Activated naive CD4-positive, alpha-beta T cell (primary cell): ENCODE measurements at places on chromosomes 3 and 15.

- no peak for DNase-seq
Observed at GRCh38 chr3:53824795-53825194, 21.4 kb downstream of the CHDH start.

DNA sequence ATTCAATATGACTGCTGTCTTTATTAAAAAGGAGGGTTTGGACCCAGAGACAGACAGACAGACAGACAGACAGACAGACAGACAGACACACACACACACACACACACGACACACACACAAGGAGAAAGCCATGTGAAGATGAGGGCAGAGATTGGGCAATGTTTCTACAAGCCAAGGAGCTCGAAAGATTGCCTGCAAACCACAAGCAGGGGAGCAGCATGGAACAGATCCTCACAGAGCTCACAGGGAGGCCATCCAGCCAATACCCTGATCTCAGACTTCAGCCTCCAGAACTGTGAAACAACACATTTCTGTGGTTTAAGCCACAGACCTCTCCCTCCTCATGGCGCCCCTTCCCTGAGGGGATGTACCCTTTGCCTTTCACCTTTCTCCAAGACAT is 35.8 kb upstream of the ABHD2 start:
- DNase-seq, result no peak

- no peak for DNase-seq
Observed at GRCh38 chr3:120468635-120469295, 18.0 kb upstream of the FSTL1 start.

DNA sequence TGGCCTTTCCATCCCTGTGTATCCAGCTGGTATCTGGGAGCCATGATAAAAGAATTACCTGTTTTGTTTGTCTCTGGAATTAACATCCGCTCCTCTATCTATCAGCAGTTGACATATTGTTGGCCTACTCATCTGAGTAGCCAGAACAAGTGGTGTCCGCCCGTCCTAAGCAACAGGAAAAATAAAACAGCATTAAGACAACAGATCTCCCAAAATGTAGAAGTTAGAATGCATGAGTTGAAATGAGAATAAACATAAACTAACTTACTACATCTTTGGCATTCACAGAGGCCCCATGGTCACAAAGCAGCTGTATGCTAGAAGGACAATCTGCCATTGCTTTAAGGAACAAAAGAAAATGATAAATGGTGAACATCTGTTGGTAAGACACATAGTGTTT is 75.9 kb downstream of the UACA start:
- DNase-seq, result no peak

GRCh38 chr15:58438956-58439355 is 7.2 kb downstream of the LIPC start:
- no peak for DNase-seq

DNA sequence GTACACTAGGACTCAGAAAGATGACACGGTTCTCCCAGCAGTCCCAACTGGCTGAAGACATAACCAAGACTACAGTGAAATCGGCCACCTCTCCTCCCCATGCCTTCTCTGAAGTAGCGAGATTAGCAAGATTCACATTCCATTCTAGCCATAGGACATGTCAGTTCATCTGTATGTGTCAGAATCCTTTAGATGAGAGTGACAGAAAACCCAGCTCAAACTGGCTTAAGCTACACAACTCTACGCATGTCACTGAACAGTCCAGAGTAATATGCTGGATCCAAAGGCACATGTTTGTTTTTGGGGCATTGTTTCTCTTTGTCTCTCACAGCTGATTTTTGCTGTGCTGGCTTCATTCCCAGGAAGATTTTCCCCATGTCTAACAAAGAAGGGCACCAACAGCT is 75.8 kb downstream of the RARB start:
- DNase-seq, result no peak

DNA sequence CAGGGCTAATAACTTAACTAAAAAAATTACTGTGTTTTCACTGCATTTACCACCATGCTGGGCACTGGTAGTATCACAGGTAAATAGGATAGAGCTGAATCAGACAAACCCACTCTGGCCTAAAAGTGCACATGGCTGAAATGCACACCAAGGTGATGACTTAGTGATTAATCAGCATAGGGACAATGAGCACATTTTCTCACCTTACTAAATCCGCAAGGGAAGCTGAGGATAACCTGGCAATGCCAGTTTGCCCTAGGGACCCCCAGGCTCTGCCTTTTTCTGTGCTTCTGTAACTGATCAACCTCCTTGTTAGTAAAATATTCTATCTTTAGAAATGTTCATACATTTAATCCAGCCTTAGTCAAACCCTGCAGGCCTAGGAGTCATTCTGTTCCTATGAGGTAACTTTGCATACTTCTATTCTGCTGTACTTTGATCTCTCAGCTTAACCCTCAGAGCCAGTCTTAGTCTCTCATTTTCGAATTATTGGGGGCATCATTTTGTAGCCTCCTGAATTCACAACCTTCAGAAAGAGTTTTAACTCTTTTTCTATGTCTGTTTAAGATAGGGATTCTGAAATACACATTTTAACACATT is 562.9 kb upstream of the KCNMB2 start:
- DNase-seq, result no peak

DNA sequence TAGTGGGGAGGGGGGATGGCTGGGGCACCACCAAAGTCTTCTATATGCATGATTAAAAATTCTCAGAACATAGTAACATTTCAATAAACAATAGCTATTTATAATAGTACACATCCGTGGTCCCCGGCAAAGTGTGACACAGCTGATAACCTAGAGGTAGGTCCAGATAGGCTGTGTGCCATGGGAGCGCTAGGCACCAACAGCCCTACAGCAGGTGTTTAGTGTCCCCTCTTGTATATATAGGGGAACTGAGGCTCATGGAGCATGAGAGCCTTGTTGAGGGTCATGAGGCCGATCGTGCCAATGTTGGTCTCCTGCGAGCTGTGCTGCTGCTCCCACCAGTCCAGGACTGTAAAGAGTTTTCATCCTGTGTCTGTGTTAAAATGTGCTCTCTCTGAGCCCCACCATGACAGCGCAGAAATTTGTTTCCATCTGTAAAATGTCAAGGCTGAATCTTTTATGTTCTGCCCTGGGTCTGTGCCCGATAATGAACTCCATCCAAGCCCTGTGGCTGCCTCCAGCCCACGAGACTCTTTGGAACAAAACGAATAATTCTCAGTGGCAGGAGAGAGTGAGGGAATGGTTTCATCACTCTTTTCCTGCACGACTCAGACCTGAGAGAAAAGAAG is 14.5 kb downstream of the TMEM158 start:
- DNase-seq, result no peak

GRCh38 chr3:32684029-32684799 is 774 bp upstream of the CNOT10 start:
- DNase-seq, result no peak

DNA sequence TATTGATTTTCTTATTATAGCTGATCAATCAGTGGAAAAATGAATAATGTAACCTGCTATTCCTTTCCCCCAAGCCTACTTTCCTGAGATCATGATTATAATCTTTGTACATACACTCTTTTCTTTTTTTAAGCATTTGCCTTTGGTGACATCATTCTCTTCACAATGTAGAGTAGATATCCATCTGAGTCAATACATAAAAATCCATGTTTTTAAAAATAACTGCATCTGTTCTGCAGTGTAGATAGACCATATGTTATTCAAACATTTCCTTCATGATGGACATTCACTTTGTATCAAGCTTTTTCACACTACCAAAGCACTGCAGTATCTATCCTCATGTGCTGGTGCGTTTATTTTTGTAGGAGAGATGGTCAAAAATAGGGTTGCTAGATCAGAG is 211.1 kb downstream of the PTPRG start:
- DNase-seq, result no peak

GRCh38 chr15:35696767-35697231 is 150.8 kb upstream of the DPH6 start:
- no peak for DNase-seq

DNA sequence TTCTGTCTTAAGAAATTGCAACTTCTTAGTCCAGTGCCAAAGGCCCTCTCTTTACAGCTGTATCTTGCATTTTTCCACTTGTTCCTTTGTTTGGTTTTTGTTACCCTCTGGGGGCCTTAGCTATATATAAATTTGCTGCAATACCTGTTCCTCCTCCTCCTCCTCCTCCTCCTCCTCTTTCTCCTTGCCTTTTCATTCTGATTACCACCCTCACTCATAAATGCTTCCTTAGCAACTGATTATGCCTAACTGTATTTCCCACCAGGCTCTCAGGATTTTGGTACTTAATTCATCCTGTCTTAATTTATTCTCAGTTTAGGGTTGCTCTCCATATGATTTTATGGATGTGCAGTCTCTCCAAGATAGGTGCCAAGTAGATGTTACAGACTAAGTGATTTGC is 65.7 kb downstream of the SLMAP start:
- DNase-seq, result no peak

GRCh38 chr15:71386448-71387236 is 271.4 kb downstream of the THSD4 start:
- DNase-seq, result no peak

- no peak for DNase-seq
Observed at GRCh38 chr15:50828610-50829206, 63.2 kb upstream of the SPPL2A start.

DNA sequence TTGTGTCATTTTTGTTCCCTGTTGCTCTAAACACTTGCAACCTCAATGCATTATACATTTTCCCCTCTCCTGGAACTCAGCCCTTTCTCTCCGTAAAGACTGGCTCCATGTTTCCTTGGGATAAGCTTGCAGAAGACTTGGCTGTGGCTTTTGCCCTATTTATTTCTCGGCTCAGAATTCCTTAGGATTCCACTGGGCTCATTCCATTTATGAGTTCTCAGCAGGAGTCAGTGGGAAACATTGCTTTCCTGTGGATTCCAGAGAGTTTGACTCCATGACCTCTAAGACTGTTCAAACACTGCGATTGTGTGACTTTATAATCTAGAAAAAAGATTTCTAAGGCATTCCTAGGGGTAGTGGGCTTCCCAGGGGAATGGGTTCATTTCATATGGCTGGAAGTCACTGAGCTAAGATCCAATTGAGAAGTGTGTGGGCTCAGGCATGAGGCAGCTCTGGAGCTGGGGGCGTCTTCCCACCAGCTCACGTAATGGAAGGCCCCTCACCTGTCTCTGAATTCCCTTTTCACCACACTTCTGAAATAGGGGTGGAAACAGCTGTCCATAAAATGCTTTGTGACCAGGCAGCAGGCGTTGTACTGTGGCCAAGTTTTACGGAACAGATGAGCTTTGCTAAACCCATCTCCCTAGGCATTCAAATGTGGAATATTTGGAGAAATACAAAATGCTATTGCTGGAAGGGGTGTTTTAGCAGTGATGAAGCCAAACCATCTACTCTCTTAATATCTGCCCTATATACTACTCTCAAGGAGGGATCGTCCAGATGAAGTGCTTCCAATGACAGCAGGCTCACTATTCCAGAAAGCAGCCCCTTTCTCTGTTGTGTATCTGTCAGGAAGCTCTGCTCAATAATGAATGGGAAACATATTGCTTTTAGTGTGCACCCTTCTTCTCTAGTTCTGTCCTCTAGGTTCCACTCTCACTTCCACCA is 91.8 kb upstream of the BCL6 start:
- DNase-seq, result no peak
